Stimulated activated CD8-positive, alpha-beta memory T cell treated with anti-CD3 and anti-CD28 coated beads, Interleukin-15, amount 100 ng/mL, for 48 hours (primary cell): ENCODE measurements at places on chromosomes 5 and 9.

GRCh38 chr5:126385524-126386502, 37.4 kb upstream of the GRAMD2B start:
- DNase-seq = no peak

DNA sequence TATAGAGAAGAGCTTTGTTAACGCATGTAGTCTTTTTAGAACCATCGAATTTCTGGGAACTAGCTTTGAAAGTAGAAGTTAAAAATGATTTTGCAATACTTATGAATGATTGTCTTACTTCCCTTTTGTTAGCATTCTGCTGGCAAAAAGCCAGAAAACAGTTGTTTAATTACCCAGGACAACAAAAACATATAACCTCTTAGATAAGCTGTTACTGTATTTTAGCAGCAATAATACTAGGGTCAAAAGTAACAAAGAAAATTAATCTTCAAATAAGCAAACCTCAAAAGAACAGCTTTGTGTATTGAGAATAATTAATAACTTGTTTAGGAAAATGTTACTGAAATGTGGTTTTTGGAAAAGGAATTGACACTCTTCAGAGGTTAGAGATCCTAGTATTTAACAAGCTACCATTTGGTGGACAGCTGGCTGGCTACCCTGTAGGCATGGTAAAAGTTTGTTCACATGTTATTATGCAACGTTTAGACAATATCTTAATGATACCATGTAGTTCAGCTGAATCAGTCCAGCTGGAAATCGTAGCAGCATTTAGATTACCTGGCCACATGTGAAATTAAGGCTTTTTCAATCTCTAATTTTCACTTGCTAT, 3.8 kb downstream of the FGF10 start:
- no peak for DNase-seq

DNA sequence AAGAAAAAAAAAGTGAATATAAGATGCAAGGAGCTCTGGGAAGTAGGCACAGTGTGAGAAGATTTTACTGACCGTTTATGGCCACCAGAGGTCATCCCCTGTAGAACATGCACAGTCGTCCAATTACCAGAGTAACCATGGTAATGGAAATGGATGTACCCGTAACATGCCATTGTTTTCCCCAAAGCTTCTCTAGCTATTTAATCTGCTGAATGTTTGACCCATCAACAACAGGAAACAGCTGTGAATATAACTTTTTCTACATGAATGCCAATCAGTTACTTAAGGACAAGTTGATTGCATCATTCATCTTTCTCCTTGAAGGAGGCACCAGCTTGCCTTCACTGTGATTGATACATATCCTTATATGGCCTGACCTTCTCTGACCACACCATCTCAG, 1967.0 kb upstream of the CDH9 start:
- no peak for DNase-seq

DNA sequence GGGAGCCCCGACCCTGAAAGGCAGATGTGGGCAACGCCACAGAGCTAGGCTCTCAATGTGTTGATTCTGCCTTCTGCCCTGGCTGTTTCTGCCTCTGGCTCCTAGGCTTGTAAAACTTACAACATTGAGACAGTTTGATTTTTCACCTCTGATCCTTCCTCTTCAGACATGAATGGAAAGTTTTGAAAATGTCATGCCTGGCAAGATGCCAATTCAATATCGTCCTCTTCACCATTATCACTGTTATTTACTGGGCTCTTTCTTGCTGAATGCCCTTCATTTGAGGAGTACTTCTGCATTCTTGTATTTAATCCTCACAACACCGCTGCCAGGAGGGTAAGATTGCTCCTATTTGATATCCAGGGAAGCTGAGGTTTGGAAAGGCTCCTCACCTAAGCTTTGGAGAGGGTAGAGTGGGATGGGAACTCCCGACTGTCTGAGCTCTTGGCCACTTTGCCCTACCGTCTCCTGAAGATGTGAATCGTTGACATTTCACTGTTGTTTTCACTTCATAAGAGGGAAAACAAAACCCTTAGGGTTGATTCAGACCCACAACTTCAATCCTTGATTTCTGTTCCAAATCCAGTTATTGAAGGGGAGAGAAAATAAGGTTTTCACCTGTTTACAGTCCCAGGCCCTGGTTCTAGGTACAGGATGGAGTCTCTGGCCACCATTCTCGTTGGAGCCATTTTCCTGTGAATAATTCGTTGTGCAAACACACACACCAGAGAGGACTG, 12.7 kb upstream of the FGF1 start:
- no peak for DNase-seq

GRCh38 chr5:154647114-154647760, 107.9 kb upstream of the LARP1 start:
- no peak for DNase-seq

GRCh38 chr5:75617736-75618352, 6.6 kb downstream of the ANKDD1B start:
- DNase-seq = no peak

DNA sequence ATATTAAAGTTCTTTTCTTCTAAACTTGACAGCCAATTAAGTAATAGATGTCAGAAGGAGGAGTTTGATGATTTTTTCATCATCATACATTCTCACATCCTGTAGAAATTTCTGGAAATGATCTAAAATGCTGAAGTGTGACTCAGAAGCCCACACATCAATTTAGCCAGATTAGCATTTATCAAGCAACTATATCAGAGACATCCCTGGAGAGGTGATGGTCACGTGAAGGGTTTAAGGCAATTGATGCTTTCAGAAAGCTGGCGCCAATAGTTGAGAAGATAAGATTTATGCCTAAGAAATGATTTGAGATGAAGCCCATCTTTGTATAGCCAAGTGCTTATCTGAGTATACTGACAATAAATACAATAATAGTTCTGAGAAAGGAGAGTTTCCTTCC, 162.9 kb upstream of the RORB start:
- no peak for DNase-seq

GRCh38 chr5:123664961-123665360, 153.0 kb downstream of the CSNK1G3 start:
- DNase-seq = no peak

- no peak for DNase-seq
Measured at GRCh38 chr9:27293996-27294395, 3.0 kb downstream of the EQTN start.

DNA sequence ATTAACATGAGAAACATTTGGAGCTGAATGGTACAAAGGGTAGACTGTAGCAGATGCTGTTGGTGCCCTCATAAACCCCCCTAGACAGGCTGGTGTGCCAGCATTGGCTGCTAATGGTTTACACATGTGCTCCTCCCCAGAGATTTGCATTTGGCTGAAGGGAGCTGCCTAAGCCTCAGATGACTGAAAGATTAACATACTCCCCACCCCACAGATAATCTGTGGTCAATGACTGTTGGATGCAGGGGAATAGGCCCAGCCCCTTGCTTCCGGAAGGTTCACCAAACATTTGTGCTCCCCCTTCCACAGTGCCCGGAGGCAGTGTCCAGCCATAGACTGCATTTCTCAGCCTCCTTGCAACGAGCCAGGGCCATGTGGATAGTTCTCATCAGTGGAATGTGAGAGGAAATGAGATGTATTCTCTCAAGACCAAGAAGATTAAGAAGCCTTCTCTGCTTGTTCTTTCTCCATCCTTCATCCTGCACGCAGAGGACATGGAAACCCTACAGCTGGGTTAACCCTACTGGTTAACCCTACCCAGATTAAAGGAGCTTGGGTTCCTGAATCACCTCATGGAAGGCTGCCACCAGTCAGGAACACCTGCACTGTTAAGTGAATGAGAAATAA, 79.6 kb downstream of the PHAX start:
- no peak for DNase-seq

- DNase-seq = no peak
Measured at GRCh38 chr9:136572828-136573625, 27.2 kb upstream of the NOTCH1 start.
